ENCODE measurements at places on chromosomes 13 and 19.

DNA sequence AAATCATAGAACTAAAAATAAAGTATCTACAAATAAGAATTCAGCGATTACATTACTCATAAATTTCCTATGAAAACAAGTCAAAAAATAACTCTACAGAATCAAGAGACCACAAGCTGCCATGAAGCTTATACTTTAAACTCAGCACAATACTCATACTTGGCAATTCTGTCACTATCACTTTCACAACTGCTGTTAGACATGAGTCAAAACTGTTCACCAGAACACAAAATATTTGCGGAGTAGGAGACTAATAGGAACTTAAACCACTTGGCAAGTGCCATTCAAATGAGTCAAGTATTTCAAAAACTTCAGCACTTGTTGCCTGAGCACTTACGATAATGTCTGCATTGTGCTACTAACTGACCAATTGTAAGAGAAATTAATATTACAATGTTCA, 387.8 kb upstream of the GPC6 start:
- DNase-seq: no peak

- no peak for DNase-seq
Measured at GRCh38 chr13:27631665-27632064, 10.0 kb downstream of the POLR1D start.

DNA sequence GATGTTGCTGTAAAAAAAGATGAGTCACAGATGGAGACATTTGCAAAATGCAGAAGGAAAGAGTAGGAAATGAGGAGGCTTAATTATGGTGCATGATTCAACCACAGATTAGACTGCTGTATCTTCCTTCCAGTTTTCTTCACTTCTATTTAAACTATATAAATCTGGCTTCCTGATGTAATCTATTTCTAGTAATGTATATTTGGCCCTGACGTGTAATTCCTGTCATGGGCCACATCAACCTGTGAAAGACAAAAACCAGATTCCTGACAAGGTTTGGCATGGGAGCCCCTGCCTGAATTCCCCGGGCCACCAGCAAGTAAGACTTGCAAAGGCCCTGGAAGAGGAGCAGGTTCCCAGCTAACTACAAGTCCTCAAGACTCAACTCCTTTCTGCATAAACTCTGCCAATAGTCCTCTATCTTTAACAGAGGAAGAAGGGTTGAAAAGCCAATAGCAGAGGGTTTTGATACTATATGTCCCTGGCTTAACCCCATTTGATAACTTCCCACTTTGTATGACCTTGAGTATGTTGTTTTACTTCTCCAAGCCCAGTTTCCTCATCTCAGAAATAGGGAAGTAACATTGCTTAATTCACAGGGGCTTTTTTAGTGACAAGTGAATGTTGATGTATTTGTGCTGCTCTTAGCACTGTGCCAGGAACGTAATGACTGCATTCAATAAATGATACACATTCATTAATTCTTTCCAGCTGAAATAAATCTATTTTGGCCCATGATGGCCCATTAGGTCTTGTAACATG, 172.7 kb downstream of the SPRY2 start:
- peak; percentile 11 for DNase-seq

DNA sequence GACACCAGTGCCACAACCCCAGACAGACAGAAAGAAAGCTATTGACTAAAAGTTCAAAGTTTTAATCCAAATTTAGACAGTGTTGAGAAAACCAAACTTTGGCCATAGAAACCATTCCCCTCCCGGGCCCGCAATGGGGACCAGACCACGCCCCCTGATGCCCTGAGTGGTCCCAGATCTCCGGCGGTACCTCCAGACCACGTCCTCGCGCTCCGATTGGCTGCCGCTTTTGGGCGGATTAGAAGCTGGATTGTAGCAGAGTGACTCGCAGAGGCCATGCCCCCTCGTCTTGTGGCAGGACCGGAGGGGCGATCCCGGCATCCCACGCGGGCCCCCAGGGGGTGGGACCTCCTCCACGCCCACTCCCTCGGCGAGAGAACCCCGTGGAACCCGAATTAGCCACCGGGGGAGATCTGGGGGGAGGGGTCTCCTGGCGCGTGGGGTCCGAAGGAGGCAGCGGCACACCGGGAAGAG, 797 bp upstream of the HSD17B14 start:
- peak; percentile 84 for DNase-seq

DNA sequence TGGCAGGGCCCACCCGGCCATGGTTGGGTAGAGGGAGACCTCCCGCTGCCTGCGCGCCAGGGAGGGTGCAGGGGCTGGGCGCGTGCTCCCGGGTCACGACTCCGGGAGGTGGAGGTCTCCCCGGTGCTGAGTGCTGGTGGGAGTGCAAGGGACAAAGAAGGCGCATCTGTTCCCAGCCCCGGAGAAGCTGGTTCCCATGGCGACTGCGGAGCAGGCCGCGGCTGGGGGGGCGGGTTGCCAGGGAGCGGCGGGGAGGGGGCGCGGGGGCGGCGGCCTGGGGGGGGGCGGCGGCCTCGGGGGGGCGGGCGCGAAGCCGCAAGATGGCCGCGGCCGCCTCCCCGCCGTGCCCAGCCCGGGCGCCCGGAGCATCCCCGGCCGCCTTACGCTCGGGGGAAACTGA, 1.2 kb downstream of the CBARP start:
- no peak for DNase-seq

DNA sequence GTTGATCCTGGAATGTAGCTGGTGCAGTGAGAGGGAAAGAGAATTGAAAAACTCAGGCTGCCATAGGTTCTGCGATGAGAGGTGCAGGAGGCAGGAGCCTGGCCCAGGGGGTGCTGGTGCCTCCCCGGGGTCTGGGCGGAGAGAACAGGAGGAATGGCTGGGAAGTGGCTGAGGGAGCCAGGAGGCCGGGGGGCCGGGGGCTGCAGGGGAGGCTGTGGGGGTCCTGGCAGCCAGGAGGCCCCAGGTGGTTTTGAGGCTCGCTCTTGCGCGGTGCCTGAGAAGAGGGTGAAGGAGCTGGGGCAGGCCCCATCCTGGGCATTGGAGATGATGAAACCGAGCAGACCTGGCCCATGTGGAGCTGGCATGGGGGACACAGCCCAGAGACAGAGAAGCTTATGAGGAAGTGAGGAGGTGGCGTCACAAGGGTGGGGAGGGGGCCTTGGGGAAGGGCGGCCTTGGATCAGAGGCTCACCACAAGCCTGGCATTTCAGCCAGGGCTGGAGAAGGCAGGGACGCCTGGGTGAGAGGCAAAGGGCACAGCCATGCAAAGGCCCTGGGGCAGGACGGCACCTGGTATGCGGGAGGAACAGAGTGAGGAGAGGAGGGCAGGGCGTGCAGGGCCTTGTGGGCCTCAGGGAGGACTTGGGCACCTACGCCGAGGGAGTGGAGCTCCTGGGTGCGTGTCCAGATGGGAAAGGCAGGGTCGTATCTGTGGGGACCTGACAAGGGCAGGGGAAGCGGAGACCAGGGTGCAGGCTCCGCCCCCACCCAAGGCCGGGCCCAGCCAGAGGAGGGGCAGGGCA, 1.3 kb upstream of the TEKTIP1 start:
- no peak for DNase-seq

- no peak for DNase-seq
Measured at GRCh38 chr19:29287061-29287460, 74.1 kb upstream of the UQCRFS1 start.

DNA sequence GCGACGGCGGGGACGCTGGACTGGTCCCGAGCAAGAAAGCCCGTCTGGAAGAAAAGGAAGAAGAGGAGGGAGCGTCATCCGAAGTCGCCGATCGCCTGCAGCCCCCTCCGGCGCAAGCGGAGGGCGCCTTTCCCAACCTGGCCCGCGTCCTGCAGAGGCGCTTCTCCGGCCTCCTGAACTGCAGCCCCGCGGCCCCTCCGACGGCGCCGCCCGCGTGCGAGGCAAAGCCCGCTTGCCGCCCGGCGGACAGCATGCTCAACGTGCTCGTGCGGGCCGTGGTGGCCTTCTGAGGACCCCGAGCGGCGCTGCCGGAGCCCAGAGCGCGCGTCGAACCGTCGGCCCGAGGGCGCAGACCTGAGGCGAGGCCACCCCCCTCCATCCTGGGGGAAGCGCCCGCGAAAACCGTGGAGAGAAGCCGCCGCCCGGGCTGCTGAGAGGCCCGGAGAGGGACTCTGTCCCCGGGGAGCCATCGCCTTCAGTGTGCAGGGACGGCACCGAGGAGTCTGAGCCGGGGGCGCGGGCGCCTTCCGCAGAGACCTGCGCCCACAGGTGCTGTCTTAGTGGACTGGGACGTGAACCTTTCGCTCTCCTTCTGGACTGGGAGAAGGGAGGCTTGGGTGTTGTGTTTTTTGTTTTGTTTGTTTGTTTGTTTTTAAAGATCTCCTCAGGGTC, 3.5 kb downstream of the IER2 start:
- DNase-seq: no peak

- DNase-seq: no peak
Measured at GRCh38 chr13:101398920-101399319, 17.4 kb downstream of the NALCN start.

DNA sequence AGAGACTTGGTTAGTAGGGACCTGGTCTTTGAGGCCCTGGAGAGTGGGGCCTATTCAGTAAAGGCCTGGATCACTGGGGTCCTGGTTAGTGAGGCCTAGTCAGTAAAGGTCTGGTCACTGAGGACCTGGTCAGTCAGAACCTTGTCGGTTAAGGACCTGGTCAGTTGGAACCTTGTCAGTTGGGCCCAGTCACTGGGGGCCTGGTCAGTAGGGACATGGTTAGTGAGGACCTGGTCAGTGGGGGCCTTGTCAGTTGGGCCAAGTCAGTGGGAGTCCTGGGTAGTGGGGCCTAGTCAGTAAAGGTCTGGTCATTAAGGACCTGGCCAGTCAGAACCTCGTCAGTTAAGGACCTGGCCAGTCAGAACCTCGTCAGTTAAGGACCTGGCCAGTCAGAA, 43.2 kb upstream of the TPM4 start:
- no peak for DNase-seq

GRCh38 chr13:65971541-65971940, 1258.6 kb downstream of the PCDH9 start:
- DNase-seq: no peak

DNA sequence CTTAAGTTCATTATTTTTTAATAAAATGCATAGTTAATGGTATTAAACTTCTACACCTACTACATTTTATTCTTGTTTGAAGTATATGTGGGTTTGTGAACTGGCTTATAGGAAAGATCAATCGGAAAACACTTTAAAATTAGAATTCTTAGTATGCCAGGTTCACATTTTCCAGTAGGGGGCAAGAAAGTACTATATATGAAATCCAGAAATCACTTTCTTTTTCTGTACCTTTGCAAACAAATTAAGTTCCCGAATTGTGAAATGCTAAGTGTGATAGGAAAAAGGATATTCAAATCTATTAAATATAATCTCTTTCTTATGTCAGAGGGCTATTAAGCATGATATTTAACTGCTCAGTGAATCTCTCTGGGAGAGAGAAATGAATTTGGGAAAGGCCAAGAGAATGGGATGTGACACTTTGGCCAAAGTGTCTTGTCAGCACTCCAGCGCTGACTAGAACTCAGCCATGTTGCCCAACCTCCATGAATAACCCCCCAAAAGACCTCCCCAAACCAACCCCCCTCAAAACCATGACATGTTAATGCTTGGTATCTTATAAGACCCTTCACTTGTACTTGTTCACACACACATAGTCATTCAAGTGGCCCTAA, 122.6 kb upstream of the SLC10A2 start:
- DNase-seq: no peak

- no peak for DNase-seq
Measured at GRCh38 chr19:12912571-12912970, 6.5 kb downstream of the SYCE2 start.

DNA sequence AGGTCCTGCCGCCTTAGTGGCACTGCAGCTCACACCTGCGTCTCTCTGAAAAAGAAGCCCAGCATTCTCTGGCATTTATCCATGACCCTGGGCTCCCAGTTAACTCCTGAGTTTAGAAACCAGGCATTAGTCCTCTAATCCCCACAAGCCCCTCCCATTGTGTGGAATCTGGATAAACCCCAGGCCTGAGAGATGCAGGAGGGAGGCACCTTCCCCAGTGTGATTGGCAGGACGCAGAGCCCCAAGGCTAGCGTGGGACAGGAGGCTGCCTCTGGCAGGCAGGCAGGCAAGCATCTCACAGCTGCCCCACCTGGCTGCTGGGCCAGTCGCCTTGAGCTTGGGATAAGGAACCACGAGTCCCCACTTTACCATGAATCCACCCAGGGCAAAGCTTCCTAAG, 11.0 kb upstream of the SERPINE3 start:
- DNase-seq: no peak

DNA sequence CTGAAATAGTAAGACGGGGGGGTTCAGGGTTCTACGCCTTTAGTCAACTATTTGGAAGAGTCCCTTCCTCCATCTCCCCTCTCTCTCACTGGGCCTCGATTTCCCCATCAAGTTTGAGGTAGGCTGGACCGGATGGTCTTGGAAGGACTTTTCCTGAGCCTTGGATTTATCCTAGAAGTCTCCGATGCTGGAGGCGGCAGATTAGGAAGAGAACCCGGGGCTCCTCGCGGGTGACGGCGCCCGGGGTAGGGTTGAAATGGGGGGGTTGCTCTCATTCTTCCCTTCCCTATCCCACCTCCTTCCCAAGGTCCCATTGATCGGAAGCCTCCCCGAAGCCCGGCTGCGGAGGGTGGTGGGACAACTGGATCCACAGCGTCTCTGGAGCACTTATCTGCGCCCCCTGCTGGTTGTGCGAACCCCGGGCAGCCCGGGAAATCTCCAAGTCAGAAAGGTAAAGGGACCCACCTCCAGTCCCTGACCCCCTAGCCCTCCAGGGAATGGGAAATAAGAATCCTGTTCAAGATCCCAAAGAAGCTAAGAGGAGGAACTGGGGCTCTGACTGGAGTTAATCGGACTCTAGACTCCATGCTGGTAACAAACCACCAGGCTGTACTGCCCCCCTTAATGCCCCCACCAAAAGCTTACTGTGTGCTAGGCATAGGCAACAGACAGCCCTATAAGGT, 781 bp downstream of the QPCTL start:
- DNase-seq: peak; percentile 72

GRCh38 chr19:31319465-31319864, 29.8 kb downstream of the TSHZ3 start:
- no peak for DNase-seq

GRCh38 chr19:28435551-28436271, 777.2 kb downstream of the UQCRFS1 start:
- no peak for DNase-seq

- DNase-seq: no peak
Measured at GRCh38 chr19:5988517-5989387, 10.8 kb upstream of the RANBP3 start.

DNA sequence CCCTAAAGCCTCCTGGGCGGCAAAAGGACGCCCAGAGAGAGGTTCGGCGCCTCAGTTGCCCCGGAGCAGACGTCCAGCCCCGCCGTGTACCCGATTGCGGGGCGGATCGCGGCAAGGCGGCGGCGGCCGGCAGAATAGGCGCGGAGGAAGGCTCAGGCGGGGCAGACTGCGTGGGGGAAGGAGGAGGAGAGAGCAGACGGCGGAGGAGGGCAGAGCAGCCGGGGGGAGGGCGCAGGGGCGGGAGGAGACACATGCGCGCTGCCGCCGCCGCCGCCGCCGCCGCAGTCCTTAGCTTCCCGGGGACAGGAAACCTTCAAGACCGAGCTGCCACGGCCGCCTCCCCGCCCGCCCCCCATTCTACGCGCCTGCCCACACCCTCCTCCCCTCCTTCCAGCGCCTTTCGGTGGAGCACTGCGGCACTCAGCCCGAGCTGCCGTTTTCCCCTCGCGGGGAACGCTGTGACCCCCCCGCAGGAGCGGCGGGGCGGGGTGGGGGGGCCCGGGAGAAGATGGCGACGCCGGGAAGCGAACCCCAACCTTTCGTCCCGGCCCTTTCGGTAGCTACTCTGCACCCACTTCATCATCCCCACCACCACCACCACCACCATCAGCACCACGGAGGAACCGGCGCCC, at the start of gene LRCH1:
LRCH1 (plus strand) TSS at position 282 of the 632 bp plus-strand sequence; CDS start at position 509, 227 bp downstream.
- DNase-seq: peak; percentile 89
